ENCODE measurements at places on chromosomes 3 and 15.

DNA sequence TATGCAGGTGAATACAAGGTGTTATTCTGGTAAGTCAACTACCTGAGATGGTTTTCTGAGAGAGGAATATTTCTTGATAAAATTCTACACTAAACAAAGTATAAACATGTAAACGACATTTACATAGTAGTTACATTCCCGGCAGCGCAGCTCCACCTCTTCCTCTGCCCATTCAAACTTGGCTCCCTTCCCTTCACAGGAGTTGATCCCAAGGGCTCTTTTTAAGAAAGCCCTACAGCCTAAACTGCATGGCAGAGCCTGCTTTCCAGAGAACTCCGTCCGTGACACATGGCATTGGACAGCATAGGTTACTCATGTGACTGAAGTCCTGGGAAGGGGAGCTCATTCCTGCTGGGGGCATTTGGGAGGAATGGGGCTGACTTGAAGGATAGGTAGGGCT is 22.0 kb upstream of the LCTL start:
- no peak for DNase-seq

DNA sequence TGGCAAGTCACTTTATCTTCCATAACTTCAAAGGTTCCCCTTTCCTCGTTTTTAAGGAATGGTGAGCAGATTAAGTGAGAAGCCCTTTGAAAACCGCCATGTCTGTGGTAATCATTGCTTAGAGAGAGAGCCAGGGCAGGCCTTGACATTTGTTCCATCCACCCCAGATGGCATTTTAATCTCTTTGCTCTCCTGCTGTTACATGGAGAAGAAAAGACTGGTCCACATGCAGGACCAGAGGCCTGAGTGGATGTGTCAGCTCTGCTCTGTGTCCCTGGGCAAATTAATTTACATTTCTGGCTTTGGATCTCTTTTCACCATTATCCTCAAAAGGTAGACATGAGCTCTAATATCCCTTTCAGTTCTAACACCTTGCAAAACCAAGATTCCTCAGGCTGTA is 157.3 kb upstream of the LPP start:
- DNase-seq = no peak

GRCh38 chr3:13555753-13556152 is 6.8 kb downstream of the FBLN2 start:
- no peak for DNase-seq

GRCh38 chr3:119469418-119470189 is 841 bp downstream of the POGLUT1 start:
- no peak for DNase-seq

- no peak for DNase-seq
Observed at GRCh38 chr15:77554306-77555080, 78.2 kb downstream of the LINGO1 start.

- no peak for DNase-seq
Observed at GRCh38 chr15:91844341-91844740, 9.2 kb upstream of the SLCO3A1 start.

DNA sequence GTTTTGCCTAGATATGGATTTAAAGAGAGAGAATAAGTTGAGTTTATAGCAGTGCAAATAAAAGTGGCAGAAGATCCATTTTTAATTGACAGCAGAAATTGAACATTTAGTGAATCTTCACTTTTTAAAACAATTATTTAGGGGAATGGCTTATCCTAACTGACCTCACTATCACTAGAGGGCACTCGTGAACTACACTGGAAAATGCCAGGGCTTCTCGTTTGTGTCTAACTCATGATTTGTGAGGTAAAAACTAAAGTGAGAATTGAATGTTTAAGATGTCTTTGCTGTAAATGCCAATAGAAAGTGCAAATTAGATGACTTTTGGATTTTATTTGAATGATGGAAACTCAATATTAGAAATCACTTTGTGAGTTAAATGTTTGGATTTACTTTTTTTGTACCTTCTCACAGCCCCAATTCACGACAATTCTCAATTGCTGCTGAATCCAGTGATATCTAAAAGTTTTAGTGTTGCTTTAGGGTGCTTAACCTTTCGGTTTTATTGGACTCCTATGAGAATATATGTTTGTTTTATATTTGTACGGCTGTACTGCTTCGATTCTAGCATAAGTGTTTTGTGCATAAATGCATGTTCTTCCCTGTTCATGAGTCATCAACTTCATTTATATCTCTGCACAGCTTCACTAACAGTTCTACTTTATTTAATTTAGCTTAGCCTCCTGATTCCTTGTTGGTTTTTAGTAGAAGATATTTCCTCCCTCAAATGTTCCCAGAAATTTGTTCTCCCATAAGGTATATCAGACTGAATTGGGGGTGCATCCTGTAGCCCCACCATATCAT is 462.1 kb downstream of the MFSD1 start:
- peak; percentile 32 for DNase-seq

DNA sequence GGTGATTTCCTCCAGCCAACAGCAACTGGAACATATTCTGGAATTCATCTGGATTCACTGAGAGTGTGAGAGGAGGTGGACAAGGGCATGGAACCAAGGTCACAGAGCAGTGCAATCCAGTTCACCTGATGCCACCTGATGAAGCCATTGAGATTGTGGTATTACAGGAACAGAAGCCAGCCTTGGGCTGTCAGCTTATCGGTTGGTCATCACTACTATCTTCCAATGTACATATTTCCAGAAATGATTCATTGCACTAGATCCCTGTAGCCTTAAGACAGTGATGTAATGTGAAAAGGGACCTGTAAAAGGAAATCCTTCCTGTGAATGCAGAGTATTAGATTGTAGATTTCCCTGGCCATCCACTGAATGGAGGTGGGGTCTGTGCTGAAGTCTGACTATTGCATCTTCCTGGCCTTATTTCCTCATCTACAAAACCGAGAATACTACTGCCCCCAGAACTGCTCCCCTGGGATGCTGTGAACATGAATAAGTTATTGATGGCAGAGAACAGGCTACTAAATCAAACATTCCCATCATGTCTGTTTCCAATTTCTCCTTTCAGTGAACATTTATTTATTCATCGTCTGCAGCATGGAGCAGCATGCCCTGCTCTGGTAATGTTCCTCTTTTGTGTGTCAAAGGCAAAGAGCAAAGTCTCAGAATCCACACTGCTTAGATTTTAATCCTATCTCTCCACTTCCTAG is 47.4 kb upstream of the TPM1 start:
- no peak for DNase-seq

DNA sequence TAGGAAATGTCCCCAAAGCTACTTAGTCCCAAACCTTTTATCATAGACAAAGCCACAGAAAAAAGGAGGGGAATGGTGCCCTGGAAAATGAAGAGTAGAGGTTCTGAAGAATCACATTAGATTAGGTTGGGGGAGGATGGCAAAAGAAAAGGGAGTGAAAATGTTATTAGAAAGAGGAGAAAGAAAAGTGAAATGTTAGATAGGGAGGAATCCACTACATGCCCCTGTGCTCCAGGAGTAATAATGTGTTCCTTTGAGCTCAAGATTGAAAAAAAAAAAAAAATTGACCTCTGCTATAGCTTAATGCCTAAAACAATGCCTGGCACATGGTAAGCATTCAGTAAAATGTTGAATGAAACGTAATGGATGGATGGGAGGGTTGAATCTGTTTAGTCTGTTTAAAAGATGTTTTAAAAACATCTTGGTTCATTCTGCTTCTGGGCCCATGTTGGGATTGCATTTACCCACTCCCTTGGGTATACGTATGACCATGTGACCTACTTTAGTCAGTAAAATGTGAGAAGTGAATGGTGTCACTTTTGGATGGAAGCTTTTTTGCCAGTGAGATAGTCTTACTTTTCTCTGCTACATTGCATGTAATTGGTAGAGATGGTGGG is 19.0 kb downstream of the MAPK6 start:
- no peak for DNase-seq

GRCh38 chr3:177642042-177642803 is 444.9 kb upstream of the TBL1XR1 start:
- no peak for DNase-seq

DNA sequence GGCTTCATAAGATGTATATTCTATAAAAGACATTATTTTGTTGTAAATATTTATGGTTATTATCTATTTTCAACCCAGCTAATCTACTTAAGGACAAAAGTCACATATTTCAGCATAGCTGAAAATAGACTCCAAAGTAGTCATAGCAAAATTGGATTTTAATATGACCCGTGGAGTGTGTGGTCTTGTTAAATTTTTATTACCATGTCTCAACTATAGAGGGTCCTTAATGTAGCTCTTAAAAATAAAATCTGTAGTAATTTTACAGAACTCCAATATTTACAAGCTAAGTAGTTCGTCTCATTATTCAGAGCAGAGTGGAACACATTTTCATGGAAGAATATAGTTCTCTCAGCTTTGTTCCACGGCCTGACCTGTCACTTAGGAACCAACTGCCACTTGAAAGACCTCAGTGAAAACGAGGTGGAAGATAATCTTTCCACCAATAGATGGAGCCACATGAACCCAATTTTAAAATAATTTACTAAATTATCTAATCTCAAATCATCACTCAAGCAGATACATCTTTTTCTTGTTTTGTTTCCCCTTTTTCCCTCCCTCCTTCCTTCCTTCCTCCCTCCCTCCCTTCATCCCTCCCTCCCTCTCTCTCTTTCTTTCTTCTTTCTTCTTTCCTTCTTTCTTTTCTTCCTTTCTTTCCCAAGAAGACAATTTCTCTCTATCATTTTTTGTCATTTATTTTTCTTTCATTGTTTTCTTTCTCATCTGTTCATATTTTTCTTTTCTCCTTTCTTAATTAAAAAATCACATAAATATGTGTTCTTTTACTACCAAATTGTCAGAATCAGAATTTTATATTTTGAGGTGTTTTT is 97.2 kb downstream of the CLDN1 start:
- peak; percentile 35 for DNase-seq

DNA sequence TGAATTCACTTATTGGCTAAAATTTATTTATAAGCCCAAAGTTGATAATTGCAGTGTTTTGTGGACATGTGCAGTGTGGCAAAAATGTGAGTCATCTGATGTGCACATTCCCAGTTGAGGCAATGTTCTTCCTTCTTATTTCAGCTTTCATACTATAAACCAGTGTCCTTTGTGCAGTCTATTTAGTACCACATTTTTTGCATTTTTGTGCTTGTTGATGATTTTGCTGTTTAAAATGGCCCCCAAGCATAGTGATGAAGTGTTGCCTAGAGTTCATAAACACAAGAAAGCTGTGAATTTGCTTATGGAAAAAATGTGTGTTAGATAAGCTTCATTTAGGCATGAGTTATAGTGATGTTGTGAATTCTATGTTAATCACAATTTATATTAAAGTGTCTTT is 19.4 kb upstream of the IL20RB start:
- DNase-seq = peak; percentile 79

- no peak for DNase-seq
Observed at GRCh38 chr3:87996882-87997281, 61.9 kb downstream of the CGGBP1 start.

- no peak for DNase-seq
Observed at GRCh38 chr15:76236350-76236749, 74.9 kb downstream of the ETFA start.

GRCh38 chr3:51813539-51813938 is 34.5 kb upstream of the IQCF6 start:
- DNase-seq = no peak

DNA sequence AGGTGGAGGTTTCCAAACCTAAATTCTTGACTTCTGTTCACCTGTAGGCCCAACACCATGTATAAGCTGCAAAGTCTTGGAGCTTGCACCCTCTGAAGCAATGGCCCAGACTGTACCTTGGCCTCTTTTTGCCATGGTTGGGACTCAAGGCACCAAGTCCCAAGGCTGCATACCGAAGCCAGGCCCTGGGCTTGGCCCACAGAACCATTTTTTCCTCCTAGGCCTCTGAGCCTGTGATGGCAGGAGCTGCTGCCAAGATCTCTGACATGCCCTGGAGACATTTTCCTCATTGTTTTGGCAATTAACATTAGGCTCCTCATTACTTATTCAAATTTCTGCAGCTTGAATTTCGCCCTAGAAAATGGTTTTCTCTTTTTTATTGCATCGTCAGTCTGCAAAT is 297.9 kb downstream of the OXSM start:
- DNase-seq = no peak

GRCh38 chr3:162437480-162437879 is 940.9 kb downstream of the OTOL1 start:
- DNase-seq = no peak

GRCh38 chr15:73873889-73874511 is 636 bp downstream of the TBC1D21 start:
- DNase-seq = peak; percentile 19

- no peak for DNase-seq
Observed at GRCh38 chr3:127044996-127045395, 62.1 kb downstream of the PLXNA1 start.

- peak; percentile 87 for DNase-seq
Observed at GRCh38 chr15:31016446-31016915, 25.1 kb upstream of the MTMR10 start.

GRCh38 chr15:60126661-60127060 is 122.5 kb downstream of the FOXB1 start:
- DNase-seq = no peak

- no peak for DNase-seq
Observed at GRCh38 chr3:81339040-81339845, 422.2 kb downstream of the GBE1 start.

DNA sequence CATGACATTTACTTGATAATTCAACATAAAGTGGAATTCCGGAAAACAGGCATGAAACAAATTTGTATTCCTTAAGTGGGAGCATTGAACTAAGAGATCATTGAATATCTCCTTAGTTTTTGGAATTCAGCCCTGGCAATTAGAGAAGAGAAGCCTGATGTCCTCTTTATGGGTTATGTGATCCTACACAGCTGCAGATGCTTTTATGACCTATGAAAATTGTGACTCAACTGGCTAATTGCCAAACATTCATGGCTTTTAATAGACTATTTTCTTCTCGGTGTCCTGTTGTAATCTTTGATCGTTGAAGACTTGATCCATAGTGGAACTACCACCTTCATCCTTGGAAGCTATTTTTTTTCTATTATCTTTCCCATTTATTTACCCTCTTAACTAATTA is 46.1 kb downstream of the AGBL1 start:
- peak; percentile 28 for DNase-seq

- no peak for DNase-seq
Observed at GRCh38 chr3:109355625-109356441, 18.5 kb upstream of the DPPA4 start.

GRCh38 chr15:101709466-101709865 is 14.8 kb downstream of the TARS3 start:
- DNase-seq = no peak

GRCh38 chr3:59677747-59678702 is 628.2 kb upstream of the CFAP20DC start:
- no peak for DNase-seq

- no peak for DNase-seq
Observed at GRCh38 chr3:185786956-185787877, 37.6 kb downstream of the IGF2BP2 start.

DNA sequence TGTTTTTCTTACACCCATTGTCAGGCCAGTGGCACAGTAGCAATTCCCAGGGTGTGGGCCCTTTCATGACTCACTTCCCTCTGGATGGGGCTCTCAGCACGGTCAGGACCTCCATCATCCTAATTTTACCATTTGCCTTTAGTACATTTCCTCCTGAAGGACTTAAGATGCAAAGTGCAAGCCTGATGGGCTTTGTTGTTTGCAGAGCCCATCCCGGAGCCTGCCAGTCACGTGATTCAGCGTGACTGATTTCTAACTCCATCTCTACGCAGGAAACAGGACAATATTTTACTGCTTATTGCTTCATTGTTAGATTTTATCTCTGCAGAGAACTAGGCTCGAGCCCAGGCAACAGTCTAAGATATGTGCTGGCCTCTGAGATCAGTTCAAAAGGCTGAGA is 223.7 kb downstream of the PDZRN3 start:
- peak; percentile 43 for DNase-seq

- DNase-seq = no peak
Observed at GRCh38 chr15:87343966-87344365, 912.6 kb downstream of the NTRK3 start.
